Right renal cortex interstitium (tissue), 3 donors: ENCODE measurements at places on chromosomes 2 and 18.

DNA sequence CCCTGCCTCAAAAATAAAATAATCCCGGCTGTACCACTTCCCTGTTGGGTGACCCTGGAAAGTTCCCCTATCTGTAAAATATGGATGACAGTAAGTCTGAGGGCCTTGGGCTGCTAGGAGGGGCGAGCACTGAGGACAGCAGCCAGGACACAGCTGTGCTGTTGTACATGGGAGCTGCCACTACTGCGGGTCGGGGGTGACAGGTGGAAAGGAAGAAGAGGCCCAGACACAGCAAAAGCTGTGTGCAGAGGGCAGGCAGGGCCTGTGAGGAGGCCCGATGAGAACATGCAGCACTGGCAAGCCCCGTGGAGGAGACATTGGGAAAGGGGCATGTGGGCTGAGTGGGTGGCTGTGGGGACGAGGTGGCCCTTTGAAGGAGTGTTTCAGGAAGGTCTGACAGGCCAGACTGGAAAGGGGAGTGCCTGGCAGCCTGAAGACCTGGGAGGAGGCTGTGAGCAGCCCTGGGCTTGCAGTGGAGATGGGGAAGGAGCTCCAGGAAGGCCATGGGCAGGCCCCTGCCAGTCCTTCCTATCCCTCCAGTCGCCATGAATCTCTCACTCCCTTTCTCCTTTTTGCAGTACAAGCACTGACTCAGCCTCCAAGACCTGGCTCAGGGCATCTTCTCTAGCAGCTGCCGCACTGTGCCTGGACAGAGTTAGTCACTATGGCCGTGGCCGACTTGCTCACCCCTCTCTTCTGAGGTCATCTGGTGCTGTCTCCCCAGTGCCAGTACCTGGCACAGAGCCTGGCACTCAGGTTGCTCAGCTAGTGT, 28.9 kb upstream of the SEMA4C start:
- no peak for DNase-seq

DNA sequence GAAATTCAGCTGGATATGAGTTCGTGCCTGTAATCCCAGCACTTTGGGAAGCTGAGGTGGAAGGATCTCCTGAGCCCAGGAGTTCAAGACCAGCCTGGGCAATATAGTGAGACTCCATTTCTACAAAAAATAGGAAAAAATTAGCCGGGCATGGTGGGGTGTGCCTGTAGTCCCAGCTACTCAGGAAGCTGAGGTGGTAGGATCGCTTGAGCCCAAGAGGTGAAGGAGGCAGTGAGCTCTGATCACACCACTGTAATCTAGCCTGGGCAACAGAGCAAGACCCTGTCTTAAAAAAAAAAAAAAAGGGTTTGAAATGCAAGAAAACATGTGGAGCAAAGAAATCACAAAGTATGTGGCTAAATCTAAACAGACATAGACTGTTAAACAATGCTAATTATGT, 9.8 kb downstream of the CGREF1 start:
- DNase-seq, result no peak

DNA sequence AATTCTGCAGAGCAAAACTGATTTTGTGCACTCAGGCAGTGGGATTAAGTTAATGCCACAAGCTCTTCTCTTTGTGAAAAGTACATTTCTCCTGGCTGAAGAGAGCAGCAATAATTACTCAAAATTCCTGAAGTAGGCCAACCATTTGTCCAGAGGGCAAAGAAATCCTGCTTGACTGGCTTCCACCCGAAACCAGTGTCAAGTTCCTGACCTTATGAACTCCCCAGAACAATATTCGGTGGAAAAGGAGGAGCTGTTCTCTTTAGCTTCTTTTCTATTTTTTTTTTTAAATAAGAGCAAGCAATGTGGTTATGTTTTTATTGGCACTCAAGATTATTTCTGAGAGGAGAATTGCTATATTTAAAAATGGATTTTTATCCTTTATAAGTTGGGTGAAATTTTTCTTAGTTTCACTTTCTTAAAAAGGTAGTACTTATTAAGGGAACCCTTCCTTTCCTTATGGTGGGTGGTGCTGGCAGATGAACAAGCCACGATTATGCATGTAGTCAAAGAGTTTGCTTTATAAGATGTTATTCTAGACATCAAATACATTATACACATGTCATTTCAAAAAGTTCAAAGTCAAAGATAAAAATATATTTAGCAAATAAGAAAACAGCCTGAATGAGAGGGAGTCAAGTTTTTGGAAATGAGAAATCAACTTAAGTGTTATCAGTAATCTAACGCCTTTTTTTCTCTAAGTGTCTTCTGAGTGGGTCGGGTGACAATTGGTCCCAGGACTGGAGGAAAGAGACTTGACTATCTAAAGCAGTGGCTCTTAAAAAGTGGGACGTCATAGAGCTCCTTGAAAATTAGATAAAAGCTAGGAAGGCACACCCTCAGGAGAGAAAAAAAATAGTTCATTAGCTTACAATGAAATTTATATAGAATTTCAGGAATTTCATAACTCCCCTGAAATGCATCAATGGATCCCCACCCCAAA, 194.5 kb downstream of the IKZF2 start:
- no peak for DNase-seq

GRCh38 chr2:122263746-122264145, 508.3 kb downstream of the TSN start:
- DNase-seq, result no peak

DNA sequence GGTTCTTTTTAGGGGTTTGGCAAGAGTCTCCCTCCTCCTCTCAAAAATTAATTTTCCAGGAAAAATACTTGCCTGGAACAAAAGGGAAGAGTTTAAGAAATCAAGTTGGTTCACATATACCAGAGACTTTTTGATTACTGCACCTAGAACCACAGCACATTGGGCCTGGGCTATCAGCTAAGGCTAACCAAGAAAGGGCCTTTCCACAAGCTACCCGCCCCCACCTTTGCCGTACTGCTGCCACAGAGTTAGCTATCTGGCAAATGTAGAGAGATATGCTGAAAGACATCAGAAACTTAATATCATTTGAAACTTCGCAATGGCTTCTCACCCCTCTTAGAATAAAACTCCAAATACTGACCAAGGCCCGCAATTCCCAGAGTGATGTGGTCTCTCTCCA, 76.9 kb downstream of the AAK1 start:
- no peak for DNase-seq

DNA sequence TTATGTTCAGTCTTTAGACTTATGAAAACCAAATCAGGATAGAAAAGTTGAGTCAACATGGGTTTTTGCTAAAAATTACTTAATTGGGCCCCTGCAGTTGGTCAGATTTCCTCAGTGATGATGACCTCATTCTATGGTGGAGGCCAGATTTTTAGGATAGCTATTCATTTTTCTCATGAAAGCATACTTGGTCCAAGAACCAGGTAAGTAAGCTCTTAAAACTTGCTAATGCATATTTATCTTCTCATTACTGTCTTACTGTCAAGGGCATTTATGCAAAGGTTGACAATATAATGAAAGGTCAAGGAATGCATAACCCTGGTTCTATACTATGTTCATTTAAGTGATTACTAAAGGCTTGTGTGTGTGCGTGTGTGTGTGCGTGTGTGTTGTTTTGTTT, 650.6 kb downstream of the SATB2 start:
- DNase-seq, result no peak

- DNase-seq, result no peak
These were observed 158.4 kb downstream of the SH3RF3 start for GRCh38 chr2:109287413-109287812.

- no peak for DNase-seq
These were observed 963 bp downstream of the INPP1 start for GRCh38 chr2:190344276-190344827.

GRCh38 chr18:79750980-79751571, 46.7 kb upstream of the KCNG2 start:
- DNase-seq, result no peak

- DNase-seq, result no peak
These were observed 343.8 kb downstream of the TXNL1 start for GRCh38 chr18:56294484-56295183.

DNA sequence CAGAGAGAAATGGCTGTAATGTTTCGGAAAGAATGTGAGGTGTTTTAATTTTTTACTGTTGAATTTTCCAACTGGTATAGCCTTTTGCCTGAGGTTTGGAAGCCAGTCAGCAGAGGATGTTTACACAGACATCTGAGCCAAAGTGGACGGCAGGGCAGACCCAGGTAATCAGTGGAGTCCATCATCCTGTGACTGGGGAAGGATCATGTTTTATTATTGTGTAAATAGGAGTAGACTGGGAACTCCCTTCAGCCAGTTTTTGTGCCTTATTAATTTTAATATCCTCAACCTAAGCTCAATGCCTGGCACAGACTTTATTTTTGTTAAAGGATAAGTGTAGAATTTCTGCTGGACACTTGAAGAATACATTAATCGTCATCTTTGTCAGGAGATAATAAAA, 142.0 kb upstream of the GAREM1 start:
- DNase-seq, result peak; percentile 53

DNA sequence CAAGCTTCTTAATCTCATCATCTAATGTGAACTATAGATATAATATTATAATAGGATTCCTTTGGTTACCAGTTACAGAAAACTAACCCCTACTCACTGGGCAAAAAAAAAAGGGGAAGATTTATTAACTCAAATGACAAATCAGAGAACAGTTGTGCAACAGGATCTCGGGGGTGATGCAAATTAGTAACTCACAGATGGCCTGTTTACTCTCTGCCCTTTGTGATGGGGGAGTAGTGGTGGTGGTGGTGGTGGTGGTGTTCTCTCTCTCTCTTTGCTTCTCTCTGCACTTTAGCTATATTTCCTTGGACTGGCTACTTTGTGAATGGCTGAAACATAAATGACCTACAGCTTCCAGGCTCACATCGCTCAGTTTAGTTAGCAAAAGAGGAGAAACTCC, 59.0 kb downstream of the TMEM247 start:
- DNase-seq, result no peak

DNA sequence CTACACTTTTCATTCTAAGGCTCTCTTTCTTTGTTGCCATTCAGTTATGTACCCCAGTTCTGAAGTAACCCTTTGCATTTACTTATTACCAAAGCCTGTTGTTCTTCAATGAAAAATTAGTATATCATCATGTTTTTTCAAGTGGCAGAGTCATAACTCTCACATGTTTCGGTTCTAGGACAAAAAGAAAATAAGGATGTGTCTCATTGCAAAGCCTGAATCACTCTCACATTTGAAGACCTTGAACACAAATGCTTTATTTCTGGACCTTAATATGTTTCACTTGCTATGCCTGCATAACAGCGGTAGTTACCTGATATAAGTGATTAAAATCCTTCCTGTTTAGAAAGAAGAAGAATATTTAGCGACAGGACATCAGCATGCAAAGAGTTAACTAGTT, 49.1 kb downstream of the ZEB2 start:
- DNase-seq, result no peak

DNA sequence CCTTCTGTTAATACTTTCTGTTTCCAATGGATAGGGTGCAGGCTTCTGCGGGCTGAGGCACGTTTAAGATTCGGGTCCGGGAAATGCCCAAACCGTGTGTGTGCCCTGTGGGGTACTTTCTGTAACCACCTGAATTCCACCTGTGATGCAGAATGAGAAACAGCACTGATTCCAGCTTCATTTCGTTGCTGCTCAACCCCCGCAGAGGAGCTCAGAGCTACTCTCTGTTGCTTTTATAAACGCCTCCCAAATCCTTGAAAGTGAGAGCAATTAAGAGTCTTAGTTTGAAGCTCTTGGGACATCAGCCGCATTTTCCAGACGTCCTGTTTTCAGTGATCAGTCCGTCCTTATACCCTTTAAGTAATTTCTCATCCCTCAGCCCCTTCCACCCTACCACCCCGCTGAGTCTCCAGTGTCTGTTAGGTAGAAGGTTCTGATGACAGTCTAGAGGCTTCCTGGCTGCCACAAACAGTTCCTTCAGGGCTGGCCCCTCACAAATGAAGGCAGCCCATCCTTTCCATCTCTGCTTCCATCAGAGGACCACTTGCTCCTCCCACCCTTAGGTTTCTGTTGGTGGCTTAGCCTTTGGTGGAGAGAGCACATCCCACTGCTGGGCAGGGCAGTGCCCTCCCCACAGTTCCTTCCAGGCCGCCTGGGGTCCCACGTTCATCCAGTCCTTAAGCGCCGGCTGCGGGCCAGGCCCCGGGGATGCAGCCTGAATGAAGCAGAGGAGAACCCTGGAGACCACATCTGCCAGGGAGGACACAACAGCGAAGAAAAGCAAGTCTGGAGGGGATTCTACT, 230.1 kb downstream of the SEPTIN10 start:
- no peak for DNase-seq

- no peak for DNase-seq
These were observed 41.7 kb upstream of the ZNF532 start for GRCh38 chr18:58822944-58823343.

DNA sequence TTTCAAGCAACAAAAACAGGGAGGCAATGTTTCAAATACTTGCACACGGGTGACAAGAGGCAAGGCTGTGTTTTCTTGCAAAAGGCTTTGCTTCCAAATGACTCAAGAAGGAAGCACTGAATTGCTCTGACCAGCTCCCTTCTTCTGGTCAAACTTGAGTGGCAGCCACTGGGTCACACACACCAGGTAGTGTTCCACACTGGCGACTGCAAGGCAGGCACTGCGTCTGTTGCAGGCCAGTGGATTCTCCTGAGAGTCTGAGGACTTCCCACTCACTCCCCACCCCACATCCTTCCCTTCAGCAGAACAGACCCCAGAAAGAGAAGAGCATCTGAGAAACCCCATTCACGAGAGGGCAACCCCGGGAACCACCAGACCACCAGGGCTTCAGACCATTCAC, 19.8 kb downstream of the PARD6G start:
- DNase-seq, result no peak

DNA sequence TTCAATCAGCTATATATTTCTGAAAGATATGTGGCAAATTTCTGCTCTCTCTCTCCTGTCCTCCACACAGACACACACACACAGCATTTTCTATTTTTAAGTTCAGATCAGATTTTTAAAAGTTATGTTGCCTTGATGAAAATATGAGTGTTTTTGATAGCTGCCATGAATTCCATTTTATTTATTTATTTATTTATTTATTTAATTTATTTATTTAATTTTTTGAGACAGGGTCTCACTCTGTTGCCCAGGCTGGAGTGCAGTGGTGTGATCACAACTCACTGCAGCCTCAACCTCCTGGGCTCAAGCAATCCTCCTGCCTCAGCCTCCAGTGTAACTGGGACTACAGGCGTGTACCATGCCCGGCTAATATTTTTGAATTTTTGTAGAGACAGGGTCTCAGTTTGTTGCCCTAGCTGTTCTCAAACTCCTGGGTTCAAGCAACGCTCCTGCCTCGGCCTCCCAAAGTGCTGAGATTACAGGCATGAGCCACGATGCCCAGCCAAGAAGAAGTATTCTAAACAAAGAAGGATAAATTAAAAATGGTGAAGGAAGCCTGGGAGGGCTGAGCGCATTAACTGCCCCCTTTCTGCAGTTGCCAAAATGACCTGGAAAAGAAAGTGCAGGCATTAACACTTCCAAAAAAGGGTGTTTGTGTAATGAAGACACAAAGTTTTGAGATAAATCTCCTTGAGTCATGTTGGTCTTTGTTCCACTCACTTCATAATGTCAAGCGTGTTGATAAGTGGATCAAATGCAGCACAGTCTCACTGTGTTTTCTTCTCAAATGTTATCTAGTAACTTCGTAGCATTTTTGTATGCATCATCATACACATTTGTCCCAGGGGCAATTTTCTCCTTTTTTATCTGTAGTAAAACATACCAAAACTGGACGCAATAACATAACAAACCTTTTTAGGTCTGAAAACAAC, 11.1 kb upstream of the IMPA2 start:
- no peak for DNase-seq

GRCh38 chr2:45840481-45840880, 189.0 kb downstream of the PRKCE start:
- DNase-seq, result no peak

GRCh38 chr2:156319811-156320485, 12.6 kb downstream of the NR4A2 start:
- DNase-seq, result no peak
